ENCODE measurements at places on chromosomes 3 and 15.
A peak's percentile ranks its signal among the peaks of the same experiment; 100 is the strongest.

GRCh38 chr15:67051088-67052045 lies 14.0 kb upstream of the SMAD3 start:
- no peak for DNase-seq

DNA sequence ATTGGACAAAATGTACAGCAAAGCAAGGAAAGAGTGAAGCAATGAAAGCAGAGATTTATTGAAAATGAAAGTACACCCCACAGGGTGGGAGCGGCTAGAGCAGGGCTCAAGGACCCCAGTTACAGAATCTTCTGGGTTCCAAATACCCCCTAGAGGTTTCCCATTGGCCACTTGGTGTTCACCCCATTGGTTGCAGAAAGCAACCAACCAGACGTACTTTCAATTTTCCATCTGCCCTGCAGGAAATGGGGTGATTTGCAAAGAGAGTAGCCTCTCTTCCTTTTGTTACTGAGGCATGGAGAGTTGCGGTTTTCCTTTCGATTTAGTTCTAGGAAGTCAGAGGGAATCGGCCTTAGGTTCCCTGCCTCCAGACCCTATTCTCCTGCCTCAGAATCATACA lies 2.4 kb downstream of the PML start:
- DNase-seq = peak; percentile 56

DNA sequence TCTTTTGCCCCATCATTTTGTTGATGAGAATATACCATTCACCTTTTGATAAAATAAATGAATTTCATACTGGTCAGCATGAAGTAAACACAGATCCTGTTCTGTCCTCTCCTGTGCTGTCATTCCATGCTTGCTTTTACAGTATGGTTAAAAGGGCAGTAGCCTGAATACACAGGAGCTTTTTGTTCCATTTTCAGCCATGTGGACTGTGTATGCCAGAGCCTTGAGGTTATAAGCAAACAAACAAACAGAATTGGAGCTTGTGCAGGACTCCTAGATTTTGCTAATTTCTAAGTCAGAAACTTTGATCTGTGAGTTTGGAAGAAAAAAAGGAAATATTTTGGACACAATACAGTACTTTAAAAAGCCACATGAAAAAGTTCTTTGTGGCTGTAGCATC lies 91.9 kb downstream of the LRRC28 start:
- DNase-seq = no peak

DNA sequence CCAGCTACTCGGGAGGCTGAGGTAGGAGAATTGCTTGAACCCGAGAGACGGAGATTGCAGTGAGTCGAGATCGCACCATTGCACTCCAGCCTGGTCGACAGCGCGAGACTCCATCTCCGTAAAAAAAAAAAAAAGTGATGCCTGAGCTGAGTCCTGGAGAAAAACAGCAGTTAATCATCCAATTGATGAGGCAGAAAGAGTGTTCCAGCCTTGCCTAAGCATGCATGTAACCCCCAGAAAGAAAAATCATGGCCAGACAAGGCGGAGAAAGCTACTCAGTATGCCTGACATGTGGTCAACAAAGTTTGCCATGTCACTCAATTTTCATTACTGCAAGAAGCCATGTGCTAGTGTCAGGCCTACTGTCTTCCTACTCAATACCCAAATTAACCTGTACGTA lies 593.1 kb upstream of the MDFIC2 start:
- no peak for DNase-seq

DNA sequence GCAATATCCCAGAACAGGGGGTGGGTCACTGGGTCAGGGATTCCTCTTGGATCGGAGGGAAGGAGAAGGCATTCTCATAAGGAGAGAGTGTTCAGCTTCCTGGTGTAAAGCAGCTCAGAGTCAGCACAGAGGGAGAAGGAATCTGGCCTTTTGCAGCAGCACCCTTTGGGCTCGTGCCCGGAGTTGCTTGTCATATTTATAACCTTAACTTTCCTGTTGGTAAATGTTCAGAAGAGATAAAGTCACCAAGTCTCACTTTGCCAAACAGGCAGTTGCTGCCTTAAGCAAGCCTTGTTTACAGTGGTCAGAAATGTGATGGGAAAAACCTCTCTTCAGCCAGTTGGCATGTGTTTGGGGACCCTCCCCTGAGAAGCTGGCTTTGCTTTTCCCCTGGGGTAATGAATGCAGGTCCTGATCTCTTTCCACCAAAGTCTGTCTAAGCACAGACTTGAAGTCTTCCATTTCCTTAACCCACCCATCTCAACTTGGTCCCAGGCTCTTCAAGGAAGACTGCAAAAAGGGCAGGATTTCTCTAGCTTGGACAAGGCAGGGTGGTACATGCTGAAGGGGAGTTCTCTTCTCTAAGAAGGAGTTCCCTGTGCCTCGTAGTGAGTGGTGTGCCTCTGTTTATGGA lies 206.9 kb upstream of the BHLHE40 start:
- peak; percentile 50 for DNase-seq

GRCh38 chr15:101528108-101528916 lies 38.8 kb upstream of the PCSK6 start:
- peak; percentile 60 for DNase-seq

DNA sequence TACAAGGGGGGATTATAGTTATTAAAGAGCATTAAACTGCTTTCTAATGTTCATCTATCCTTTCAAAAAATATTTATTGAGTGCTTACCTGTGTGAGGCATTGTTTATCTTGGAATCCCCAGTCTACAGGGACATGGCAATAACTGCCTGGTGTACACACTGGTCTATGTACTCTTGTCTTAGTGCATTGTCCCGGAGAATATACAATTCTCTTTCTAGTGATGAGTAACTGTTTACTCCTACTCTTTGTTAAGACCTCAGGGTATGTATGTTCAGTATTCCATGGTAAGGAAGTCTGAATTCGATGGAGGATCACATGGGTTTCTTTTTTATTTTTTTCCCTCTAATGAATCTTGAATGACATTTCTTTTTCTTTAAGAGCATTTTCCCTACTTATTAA lies 772.4 kb upstream of the NR2F2 start:
- no peak for DNase-seq

DNA sequence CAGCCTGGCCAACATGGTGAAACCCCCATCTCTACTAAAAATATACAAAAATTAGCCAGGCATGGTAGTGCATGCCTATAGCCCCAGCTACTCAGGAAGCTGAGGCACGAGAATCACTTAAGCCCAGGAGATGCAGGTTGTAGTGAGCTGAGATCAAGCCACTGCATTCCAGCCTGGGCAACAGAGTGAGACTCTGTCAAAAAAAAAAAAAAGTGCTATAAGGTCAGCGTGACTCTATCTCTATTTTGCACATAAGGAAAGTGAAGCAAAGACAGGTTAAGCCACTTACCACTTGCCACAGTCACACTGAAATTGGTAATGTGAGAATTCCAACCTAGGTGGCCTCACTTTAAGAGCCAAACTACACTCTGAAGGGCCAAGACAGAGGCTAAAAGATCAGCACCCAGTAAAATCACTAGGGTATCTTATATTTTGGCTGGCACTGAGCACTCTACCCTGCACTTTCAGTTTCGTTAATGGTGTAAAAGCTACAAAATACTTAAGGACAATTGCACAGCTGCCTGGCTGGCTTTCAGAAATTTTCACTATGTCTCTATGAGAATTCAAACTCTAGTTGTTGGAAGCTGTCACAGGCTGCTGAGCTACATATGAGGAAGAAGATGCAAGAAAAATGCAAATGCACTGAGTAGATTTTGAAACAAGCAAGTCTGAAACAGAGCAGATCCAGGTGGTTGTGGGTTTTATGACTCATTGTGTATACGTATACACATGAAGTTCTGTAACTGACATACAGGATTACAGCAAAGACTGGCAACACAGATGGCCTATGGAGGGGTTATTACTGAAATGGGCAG lies 32.7 kb downstream of the TRANK1 start:
- no peak for DNase-seq
